ENCODE measurements at places on chromosomes 7 and 10.

GRCh38 chr10:72061491-72061890 is 26.9 kb downstream of the SPOCK2 start:
- no peak for DNase-seq

- no peak for DNase-seq
Measured at GRCh38 chr10:127928021-127928806, 21.3 kb downstream of the PTPRE start.

GRCh38 chr7:17520941-17521340 is 222.5 kb downstream of the AHR start:
- DNase-seq: no peak

GRCh38 chr10:16894821-16895220 is 77.6 kb upstream of the RSU1 start:
- DNase-seq: no peak

DNA sequence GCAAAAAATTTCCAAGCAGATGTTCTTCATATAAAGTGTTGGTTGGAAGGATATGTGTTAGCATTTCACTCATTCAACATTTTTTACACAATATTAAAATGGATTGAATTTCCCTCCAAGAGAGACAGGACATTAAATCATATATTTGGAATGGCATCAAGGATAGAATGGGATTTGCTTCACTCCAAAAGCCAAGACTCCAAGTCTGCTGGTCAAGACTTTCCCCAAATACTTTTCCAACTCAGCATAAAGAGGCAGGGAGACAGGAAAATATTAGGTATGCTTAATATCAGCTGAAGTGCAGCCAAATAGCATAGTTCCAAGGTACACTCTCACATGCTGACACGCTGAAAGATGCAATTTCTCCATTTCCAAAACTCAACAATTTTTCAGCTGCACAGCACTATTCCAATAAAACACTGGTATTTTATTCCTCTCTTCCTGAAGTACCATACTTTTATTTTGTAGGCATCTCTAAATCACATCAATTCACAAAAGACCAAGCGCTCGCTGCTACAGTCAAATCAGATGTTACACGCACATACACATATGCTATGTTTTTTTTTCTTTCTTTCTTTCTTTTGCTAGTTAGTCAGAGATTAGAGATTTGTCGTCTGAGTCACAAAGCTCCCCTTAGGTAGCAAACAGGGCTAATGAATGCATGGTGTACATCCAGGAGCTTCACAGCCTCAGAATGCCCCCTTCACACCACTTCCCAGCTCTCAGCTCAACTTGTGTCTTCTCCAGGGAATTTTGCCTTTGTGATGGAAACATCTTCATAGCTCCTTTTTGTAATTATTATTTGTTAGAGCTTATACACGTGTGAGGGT is 1033.8 kb upstream of the AUTS2 start:
- DNase-seq: no peak

DNA sequence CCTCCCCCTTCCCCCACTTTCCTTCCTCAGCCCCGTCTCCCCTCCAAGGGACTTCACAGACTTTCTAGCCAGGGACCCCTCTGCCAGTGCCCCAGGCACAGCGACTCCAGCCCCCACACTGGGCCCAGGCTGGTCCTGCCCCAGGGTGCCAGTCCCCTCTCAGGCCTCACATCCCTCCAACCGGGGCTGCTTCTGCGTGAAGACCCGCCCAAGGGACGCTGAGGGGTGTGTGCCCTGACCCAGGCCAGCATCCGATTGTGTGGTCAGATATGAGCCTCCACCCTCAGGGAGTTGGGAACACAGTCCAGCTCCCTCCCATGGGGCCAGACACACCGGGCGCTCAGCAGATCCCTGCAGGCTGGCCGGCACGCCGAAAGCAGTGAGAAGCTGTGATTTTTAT is 97.0 kb downstream of the MICALL2 start:
- DNase-seq: no peak

GRCh38 chr7:117401293-117402002 is 25.8 kb downstream of the ASZ1 start:
- DNase-seq: no peak

DNA sequence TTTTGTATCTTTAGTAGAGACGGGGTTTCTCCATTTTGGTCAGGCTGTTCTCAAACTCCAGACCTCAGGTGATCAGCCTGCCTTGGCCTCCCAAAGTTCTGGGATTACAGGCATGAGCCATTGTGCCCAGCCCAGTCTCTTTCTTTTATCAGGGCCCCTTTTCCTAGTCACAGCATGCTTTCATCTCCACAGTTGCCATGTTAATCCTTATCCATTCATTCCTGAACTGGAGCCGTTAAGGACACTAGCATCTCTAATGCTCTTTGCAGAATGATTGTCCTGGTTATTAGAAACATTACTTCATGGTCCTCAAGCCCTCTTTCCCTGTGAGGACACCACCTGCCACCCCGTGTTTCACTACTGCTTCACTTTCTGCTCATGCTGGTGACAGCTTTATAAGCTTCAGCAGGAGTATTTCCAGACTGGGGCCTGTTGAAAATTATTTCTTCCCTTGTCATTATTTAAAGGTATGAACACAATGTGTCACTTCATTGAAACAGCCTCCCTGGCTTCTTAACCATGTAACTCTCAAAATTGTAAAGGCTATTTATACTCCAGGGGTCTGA is 313.9 kb downstream of the BMPER start:
- no peak for DNase-seq

DNA sequence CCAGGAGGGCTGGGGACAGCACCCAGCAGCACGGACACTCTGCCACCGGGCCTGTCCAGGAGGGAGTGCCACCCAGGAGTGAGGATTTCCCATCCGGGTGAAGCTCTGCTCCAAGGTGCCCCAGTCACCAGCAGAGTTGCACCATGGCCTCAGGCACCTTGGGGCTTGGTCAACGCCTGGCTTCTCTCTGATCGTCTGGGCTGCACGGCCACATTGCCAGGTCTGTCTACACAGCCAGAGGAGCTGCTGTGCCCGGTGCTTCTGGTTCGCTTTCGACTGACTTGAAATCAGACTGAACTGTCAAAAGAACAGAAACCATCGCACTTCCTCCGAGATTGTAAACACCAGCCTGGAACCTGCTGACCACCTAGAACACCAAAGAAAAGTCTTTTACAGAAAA is 12.0 kb downstream of the SHH start:
- DNase-seq: no peak

DNA sequence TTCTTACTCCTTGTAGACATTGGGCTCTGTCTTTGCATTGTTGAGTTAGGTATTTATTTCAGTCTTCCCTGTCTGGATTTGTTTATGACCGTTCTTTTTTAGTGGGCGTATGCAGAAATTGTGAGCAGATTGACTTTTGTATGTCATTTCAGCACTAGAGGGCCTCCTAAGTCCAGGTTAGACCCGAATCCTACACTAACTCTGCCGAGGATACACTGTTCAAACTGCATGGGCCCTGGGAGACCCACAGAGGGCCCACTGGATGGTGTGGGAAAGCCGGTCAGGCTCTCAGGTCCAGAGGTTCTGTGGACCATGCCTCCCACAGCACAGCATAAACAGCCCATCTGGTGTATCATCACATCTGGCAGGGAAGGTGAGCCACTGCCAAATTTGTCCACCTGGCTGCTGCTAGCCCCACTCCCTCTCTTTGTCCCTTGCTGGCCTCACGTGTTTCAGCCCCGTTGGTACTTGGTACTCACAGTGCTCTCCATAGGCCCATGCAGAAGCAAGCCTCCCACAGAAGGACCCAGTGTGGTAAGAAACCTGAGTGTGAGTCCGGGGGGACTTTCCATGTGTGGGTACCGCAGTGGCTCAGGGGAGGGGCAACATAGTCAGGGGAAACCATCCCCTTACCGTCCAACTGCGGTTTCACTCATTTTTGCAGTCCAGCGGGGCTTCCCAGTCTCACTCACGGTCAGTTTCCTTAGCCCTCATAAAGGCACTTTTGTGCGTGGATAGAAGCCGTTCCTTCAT is 112.8 kb downstream of the APBB1IP start:
- DNase-seq: no peak

- no peak for DNase-seq
Measured at GRCh38 chr10:6563731-6564130, 16.3 kb downstream of the PRKCQ start.

DNA sequence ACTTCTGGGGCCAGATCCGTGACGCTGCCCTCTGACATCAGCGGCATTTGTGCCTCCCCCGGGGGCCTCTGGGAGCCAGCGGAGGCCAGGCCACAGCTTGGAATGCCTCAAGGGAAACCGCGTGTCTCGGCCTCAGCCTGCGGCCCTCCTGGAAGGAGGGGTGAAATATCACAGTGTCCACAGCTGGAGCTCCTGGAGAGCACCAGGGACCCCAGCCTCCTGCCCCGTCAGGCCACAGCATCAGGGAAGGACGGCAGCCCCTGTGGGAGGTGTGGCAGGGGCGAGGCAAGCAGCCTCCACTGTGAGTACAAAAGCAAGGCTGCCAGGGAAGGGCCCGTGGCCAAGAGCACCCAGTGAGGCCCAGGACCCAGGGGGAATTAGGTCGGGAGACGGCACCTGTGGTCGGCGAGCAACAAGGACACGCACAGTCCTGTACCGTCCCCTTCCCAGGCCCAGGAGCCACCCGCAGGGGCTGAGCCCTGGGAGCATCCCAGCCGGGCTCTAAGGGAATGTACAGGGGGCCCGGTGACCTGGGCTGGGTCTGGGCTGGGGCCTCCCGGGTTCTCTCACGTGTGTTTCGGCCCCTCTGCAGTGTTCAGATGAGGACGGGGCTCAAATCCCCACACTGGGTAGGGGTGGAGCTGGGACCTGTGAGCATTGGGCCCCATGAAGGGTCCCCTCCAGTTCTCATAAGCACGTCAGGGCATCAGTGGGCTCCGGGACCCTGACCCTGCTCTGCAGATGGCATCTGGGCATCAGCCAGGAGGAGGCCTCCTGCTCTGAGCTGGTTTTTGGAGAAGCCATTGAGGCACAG is 18.7 kb upstream of the KNDC1 start:
- DNase-seq: no peak

- DNase-seq: no peak
Measured at GRCh38 chr7:77930496-77930895, 131.9 kb downstream of the PHTF2 start.
